GM10248 (cell line): ENCODE measurements at places on chromosomes 6 and 20.

DNA sequence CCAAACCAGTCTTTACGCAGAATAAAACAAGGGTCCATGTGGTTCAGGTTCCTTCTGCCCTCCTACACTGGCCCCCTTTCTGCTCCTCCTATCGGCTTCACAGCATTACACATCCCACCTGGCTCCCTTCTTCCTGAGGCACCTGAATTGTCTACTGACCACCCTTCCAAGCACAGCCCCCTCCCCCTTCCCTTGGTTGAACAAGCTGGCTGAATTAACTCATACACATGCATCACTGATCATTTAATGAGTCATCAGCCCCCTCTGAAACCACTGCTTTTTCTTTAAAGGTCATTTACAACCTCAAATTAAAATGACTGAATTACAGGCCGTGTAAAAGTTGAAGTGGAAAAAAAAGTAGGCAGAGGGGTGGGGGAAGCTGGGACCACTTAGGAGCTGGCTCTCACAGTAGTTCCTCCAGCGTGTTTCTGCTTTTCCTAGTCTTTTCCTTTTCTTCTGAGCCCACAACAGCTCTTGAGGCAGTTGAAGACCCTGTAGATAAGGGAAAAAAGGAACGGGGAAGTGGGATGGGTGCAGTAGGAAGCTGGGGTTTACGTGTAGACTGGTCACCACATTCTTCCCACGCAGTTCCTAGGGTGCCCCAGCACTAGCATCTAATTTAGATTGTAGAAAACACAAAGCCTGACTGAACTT is 67.6 kb downstream of the FYN start:
- DNase-seq = peak; percentile 43

GRCh38 chr20:38883081-38883980 is 42.9 kb upstream of the FAM83D start:
- no peak for DNase-seq

- DNase-seq = no peak
Measured at GRCh38 chr6:37134396-37135191, 35.4 kb upstream of the PIM1 start.

DNA sequence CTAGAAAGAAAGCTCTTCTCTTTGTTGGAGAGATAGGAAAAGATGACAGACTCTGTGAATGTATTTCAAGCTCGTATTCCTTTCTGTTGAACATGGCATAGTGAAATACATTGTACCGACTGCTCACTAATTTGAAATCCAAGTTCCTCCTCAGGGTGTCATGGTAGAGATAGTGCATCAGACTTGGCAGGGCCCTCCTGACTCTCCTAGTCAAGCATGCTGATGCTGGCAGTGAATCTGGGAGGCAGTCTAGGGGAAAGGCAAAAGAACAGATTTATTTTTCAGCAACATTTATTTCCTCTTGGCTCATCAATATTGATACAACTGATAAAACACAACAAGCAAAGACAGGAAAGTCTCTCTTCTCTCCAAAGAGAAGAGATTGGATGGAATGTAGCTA is 356.3 kb upstream of the IRAK1BP1 start:
- DNase-seq = no peak

- DNase-seq = no peak
Measured at GRCh38 chr6:16511040-16511660, 250.1 kb downstream of the ATXN1 start.

- no peak for DNase-seq
Measured at GRCh38 chr6:149079456-149079855, 238.1 kb upstream of the TAB2 start.

GRCh38 chr6:136012198-136012887 is 160.8 kb downstream of the PDE7B start:
- no peak for DNase-seq

DNA sequence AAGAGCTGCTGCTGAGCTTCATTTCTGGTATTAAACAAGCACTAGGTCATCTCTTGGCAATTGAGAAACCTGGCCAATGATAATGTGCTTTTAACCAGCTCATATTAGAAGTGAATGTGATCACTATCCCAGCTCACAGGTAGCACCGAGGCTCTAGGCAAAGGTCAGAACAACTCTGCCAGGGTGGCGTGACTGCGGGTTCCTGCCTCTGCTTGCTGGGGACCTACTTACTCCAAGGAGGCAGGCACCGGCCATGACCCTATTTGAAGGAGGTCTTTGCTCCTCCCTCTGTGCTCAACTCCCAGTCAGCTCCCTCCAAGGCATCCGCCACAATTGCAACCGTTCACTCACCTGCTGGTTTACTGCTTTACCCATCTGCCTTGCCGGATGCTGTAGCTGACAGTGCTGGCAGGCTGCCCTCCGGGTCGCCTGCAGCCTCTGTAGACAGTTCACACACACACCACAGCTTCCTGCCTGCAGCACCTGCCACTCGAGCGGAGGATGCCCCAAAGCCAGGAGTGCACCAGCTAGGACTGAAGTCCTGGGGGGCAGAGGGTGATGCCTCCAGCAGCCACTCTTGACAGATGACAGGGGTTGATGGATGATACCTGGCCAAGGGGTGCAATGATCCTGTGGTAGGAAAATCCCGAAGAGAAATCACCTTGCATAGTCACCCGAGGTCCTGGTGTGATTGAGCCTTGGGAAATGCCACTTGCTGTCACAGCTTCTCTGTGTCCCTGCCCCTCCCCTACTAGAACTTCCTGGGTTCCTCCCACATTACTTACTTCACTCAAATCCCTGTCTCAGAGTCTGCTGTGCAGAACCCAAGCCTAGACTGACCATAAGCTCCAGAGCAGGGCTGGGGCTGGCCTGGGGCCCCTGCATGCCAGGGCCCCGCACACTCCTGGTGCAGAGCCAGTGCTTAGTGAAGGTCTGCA is 8.8 kb upstream of the VSX1 start:
- peak; percentile 17 for DNase-seq

- no peak for DNase-seq
Measured at GRCh38 chr20:62622877-62623487, 19.3 kb upstream of the SLCO4A1 start.

GRCh38 chr6:31739639-31740396 is at the start of gene MSH5:
Gene MSH5 (plus strand): TSS chr6:31740005. CDS start chr6:31740467, 462 bp downstream.
- peak; percentile 97 for DNase-seq

DNA sequence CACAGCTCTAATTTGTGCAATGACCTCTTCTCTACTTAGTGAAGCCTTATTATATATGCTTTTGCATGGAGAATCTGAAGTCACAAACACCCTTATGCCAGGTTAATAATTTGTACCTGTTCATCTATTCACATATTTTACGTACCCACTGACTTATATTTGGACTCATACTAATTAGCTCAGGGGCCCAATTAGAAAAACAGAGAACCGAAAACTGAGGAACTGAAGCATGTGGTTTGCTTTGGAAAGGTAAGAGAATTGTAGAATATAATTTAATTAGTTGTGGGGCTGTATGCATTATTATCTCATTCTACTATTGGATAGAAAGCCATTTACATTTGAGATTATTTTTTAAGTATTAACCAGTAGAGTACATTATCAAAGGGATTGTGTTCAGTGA is 805.9 kb upstream of the CITED2 start:
- no peak for DNase-seq

- DNase-seq = peak; percentile 15
Measured at GRCh38 chr6:74091136-74091793, 395.3 kb downstream of the CD109 start.

- no peak for DNase-seq
Measured at GRCh38 chr20:49583669-49584417, 15.9 kb upstream of the PTGIS start.

DNA sequence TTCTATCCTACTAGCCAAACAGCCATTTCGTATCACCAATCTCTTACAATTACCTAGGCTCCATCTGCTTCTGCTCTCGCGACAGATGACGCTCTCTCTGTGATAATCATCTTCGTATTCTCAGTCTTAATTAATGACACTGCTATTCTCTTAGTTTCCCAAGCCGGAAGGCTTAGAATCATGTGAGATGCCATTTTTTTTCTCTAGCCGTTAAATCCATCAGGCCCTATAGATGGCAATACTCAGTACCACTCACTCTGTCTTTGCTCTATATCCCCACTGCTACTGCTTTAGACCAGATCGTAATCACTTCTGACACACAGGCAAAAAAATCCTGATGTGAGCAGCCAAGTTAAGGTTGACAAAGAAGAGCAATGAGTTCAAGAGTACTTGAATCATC is 2.1 kb upstream of the THEMIS start:
- no peak for DNase-seq

GRCh38 chr20:32943490-32944052 is 60.7 kb downstream of the SUN5 start:
- no peak for DNase-seq

DNA sequence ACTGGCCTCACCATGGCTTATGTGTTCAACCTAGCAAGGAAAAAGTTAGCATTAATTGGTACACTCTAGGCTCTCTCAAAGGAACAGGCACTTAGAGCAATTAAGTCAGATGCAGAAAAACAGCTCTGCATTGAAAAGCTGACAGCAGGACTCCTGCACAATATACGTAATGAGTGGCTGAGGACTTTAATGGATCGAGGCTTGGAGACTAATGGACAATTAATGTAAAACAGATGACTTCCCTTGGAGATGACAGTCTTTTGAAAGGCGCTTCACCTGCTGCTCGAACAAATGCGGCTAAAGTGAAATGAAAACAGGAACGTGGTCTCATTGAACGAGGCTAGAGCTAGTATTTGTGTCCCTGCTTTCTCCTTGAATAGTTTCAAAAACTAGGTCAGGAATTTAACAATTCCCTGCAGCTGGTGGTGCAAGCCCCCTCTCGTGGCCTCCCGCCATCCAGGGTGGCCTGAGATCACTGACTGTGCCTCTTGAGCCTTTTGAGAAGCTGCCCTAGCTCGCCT is 137.1 kb downstream of the ELOVL4 start:
- DNase-seq = no peak

DNA sequence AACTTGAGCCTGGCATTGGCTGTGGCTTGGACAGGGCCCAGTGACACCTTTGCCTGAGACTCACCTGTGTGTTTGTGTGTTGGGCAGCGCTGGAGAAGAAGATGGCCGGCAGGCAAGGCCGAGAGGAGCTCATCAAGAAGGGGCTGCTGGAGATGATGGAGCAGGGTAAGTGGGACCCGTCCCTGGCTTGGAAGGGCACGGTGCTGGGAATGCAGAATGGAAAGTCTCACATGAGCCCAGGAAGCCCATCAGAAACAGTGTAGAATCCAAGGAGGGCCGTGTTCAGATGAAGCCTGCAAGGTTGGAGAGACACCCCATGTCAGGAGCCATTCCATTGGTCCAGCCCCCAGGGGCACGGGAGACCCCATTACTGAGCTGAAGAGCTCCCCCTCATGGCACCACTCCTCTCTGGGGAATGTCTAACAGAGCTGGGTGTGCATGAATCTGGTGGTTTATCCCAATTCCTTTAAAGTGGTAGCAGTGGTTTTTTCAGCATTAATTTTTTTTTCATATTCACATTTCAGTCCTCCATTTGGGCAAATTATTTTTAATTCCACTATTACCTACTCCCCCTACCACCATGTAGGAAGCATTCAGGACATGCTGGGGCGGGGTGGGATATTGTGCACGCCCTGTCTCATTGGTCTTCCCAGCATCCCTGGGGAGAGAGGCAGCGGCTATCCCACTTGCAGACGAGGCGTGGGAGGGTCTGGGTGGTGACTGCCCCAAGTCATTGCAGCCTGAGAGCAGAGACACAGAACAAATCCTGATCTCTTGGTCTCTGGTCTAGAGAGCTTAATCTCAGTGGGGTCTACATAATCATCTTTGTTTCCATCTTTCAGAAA is 143.6 kb downstream of the PHACTR3 start:
- DNase-seq = no peak

- DNase-seq = no peak
Measured at GRCh38 chr20:46364670-46365486, 41.5 kb downstream of the ELMO2 start.

DNA sequence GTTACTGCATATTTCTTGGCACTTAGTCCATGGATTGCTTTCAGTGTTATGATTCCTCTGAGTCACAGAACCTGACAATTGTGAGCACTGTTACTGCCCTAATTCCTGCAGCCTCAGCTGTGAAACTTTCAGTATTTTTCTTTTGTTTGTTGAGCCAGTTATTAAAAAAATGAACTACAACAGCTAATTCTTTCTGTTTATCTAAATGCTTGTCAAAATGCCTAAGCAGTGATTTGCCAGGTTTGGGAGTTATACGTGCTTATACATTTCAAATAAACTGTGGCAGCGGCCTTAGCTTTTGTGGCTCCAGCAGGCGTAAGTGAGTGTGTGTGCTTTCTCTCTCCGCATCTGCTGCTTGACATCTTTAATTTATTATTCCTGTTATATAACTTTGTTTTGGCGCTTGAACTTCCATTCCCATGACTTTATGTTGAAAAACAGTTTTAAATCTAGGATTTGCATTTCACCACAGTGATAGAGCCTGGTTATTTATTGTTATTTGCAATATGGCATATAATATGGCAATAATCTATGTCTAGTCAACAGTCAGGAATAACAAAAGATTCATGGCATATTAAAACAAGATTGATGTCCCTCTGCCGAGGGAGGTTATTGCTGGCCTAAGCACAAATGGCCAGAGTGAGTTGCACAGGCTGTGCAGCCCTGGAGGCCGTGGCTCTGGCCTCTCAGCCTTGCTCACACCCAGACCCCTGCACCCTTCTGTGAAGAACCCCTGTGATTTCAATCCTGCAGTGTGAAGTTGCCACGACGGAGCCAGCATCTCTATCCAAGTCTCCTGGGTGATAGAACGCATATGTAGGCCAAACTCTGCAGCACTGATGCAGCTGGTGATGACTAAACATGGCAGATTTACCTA is 303.4 kb downstream of the THBS2 start:
- DNase-seq = no peak

- no peak for DNase-seq
Measured at GRCh38 chr6:24513602-24514001, 18.8 kb downstream of the ALDH5A1 start.

DNA sequence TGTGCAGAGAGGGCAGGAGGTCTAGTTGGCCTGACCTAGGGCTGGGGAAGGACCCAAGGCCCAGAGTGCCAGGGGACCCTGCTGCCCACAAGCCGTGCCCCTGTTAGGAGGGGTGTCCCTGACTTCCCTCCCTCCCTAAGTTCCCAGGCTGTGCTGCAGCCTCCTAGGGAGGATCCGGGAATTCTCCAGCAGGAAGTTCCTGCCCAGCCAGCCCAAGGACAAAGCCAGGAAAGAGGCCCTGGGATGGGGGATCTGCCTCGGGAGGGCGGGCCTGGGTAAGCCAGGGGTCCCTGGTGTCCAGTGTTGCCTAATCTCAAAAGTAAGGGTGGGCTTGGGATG is 9.3 kb upstream of the BAK1 start:
- no peak for DNase-seq
